ENCODE measurements at places on chromosomes 13 and 19.
A peak's percentile ranks its signal among the peaks of the same experiment; 100 is the strongest.

- no peak for DNase-seq
These were observed 30.9 kb upstream of the CYP4F8 start for GRCh38 chr19:15584095-15584494.

GRCh38 chr19:41321600-41322270 is 11.8 kb downstream of the CCDC97 start:
- no peak for DNase-seq

- DNase-seq, result no peak
These were observed 909 bp downstream of the CC2D1A start for GRCh38 chr19:13906910-13907309.

- no peak for DNase-seq
These were observed 194.1 kb downstream of the TDRD3 start for GRCh38 chr13:60590800-60591747.

DNA sequence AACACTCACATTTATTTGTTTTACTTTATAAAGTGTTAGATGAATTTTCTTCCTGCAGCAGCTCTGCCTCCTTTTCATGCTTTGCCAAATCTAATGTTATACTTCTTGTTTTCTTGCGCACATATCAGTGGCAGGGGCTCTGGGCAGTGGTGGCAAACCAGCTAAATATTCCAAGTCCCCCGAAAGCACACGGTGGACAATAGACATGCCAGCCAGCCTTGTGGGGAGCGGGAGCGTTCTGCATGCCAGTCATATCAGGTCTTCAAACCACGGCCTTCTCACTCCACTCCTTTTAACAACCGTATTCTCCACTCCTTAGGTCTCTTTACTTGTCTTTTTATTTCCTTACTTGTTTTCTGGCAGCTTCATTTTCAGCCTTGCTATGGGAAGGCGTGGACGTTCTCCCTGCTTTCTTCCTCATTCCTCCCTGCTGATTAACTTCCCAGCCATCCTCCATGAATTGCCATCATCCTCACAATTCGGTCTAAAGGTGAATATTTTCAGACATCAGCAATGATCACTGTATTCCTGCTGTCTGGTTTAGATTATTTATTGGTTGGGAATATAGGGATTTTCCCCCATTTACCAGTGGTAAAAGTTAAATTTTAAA is 77.1 kb upstream of the WASF3 start:
- no peak for DNase-seq

DNA sequence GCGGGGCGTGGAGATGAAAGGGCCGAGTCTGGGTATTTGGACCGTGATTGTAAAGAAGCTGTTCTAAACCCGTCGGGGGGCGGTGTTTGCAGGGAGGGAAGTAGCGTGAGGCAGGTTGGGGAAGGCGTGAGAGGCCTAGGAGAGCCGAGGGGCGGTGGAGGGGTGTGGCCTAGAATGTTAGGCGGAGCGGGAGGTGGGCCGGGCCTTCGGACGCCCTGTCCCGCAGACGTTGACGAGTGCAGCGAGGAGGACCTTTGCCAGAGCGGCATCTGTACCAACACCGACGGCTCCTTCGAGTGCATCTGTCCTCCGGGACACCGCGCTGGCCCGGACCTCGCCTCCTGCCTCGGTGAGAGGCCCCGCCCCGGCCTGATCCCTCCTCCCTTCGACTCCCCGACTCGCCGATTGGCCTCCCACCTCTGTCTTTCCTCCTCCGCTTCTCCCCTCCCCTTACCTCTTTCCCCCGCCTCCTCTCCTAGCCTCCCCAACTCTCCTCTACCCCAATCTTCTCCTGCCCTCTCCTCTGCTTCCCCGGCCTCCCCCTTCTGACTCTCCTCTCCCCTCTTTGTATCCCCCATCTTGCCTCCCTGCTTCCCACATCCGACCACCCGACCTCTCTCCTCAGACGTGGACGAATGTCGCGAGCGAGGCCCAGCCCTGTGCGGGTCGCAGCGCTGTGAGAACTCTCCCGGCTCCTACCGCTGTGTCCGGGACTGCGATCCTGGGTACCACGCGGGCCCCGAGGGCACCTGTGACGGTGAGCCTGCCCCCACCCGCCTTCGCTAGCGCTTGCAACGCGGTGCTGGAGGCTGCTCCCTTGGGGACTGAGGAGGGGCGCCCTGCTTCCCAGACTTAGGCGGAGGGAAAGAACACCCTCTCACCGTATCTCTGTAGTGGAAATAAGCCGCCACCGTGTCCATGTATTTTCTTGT is 12.8 kb downstream of the LTBP4 start:
- peak; percentile 97 for DNase-seq

DNA sequence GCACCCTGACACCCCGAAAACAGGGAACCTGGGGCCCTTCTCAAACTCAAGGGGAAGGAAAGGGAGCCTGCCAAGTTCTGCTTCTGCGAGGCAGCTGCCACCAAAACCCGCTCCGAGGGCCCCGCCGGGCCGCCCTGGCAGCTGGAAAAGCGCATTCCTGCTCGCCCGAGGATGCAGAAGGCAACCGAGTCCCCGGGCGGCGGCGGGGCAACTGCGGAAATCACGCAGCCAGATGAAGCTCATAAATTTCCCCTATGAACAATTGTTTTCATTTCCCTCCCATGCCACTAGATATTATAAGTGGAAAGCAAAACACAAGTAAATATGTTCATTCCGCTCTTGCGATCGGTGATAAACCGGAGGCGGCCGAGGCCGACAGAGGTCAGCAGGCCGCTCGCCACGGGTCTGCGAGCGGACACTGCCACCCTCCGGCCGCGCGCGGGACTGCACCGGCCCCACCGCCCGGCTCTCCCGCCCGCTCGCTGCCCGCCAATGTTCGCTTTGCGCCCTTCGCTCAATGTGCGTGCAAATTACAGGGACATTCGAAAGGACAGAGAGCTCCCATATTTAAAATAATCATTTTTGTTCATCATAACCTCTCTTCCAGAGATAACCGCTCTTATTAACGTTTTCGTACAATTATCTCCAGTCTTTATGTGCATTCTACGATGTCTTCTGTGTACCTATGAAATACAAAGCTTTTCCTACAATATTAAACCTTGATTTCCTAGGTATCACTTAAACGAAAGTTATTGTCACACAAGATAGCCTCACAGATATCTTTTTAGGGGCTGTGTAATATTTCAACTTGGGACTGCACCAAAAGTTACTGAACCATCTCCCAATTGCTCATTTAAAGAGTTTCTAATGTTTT is 120.8 kb upstream of the ZNF507 start:
- peak; percentile 18 for DNase-seq

- DNase-seq, result no peak
These were observed 23.7 kb downstream of the RCN3 start for GRCh38 chr19:49551531-49551930.

DNA sequence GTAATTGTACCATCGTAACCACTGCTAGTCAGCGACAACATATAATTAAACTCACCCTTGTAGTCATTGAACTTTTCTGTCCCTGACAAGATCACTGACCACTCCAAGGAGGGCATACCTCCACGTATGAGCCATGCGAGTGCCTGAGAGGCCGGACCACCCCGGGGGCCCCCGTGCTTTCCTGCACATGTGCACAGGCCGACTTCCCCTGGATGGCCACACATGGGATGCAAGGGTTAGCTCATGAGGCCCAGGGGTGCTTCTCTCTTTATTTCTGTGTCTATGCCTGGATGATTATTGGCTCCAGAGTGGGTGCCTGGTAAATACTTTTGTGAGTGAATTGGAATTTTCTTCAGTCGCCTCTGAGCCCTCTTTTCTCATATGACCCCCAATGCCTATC is 82.8 kb upstream of the ZNF536 start:
- DNase-seq, result no peak

GRCh38 chr19:2097203-2097885 is 629 bp downstream of the IZUMO4 start:
- DNase-seq, result peak; percentile 9

- DNase-seq, result no peak
These were observed 71.0 kb downstream of the RAP2A start for GRCh38 chr13:97505017-97505416.

GRCh38 chr19:6740589-6741343 is 1.3 kb downstream of the TRIP10 start:
- DNase-seq, result no peak

DNA sequence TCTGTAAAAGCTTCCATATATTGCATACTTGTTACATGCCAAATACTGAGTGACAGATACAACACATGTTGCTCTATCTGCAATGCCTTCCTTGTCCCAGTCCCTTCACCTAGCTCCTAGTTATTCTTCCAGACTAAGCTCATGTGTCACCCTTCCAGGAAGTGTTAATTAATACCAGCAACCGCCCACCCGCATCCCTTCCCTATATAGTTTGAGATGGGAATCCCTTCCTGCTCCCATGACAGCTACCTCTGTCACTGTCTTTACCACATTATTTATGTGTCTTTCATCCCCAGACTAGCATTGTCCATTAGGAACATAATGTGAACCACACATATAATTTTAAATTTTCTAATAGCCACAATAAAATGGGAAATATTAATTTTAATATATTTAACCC is 49.5 kb upstream of the FRY start:
- DNase-seq, result no peak

GRCh38 chr13:102993348-102993747 is 72.9 kb downstream of the SLC10A2 start:
- DNase-seq, result no peak

Measured in NCI-H2171 treated with DMSO at 0.1 percent for 48 hours (cell line).